ENCODE measurements at places on chromosomes 3 and 15.

- DNase-seq: no peak
Measured at GRCh38 chr3:78140866-78141265, 1101.0 kb downstream of the ROBO2 start.

DNA sequence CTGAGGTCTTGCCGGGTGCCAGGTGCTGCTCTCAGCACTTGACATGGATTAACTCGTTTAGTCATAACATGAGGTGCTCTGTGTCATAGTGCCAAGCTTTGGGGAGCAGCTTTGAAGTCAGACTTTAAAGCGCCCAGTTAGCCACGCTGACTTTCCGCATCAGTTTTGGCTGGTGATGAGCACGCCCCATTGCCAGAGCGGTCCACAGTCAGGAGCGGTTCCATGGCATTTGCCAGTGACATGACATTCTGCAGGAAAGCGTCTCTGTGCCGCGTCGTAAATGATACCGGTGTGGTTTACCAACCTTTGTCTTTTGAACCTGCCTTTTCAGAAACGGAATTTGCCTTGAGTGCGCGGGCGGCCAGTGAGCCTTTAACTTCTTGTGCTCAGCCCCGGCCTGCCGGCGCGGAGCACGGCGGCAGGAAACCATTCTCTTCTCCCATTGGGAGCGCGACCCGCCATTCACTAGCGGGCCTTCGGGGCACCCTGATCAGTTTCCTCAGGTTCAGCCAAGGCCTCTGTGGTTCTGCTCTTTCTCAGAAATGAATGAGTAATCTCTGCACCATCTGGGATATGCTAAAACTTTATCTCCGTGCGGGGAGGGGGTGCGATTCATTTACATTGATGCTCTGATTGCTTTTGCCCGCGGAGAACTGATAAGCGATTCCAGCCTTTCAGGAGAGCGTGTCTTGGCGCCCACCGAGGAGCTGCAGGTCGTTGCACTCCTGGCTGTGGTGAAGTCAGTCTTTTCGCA is 1.7 kb upstream of the SLC2A2 start:
- DNase-seq: no peak

DNA sequence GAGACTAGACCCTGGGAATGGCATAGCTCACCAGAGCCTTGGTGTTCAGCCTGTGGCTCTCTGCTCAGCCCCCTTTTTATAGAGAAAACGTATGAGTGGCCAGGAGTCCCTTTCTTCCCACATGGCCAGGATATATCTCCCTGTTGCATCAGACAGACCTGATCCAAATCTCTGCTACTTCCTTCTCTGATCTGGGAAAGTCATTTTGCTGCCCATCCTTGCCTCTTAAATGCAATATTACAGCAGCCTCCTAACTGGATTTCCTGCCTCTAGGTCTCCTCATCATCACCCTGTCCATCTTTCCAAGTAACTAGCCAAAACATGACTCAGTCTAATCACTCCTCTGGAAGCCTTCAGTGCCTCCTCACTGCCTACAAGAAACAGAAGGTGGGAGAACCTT is 42.9 kb downstream of the CTDSPL start:
- DNase-seq: no peak

- no peak for DNase-seq
Measured at GRCh38 chr15:82532991-82533481, 7.2 kb downstream of the RPS17 start.

GRCh38 chr3:13874891-13875290 is 5.0 kb downstream of the WNT7A start:
- DNase-seq: no peak

- DNase-seq: no peak
Measured at GRCh38 chr15:100597862-100598261, 4.1 kb downstream of the LINS1 start.
